Colonic mucosa (tissue), 4 donors: ENCODE measurements at places on chromosomes 12 and 14. TPM values are rescaled to one million over a fixed set of nuclear protein-coding genes. Genes with fewer than 3 reads are reported as not detected.

The C12orf76 gene
- 7.2 TPM for total RNA-seq

The OTUB2 gene
- total RNA-seq, result 2.7 TPM

The GLIPR1L1 gene
- total RNA-seq, result not detected

The DUSP16 gene
- total RNA-seq, result 60.2 TPM

The OVCH1 gene
- not detected for total RNA-seq

The RDH5 gene
- total RNA-seq, result 29.6 TPM

The GPHB5 gene
- total RNA-seq, result not detected

The SYCP3 gene
- total RNA-seq, result 0.35 TPM

The FLVCR2 gene
- 9.0 TPM for total RNA-seq

The PKP2 gene
- total RNA-seq, result 130 TPM

The AMDHD1 gene
- not detected for total RNA-seq

The SLC7A8 gene
- 23.8 TPM for total RNA-seq

The MTHFD1 gene
- total RNA-seq, result 38.1 TPM

The MDGA2 gene
- total RNA-seq, result not detected

The ARHGEF40 gene
- 66.9 TPM for total RNA-seq

The LUM gene
- 102 TPM for total RNA-seq

The ANKRD33 gene
- total RNA-seq, result not detected

The ZNF891 gene
- total RNA-seq, result 1.3 TPM

The SMIM41 gene
- total RNA-seq, result 0.58 TPM

The ZFHX2 gene
- total RNA-seq, result 2.0 TPM

The KRT75 gene
- 0.10 TPM for total RNA-seq

The GPRC5A gene
- 246 TPM for total RNA-seq

The CLEC2B gene
- 6.7 TPM for total RNA-seq

The SRRM4 gene
- not detected for total RNA-seq

The DLK1 gene
- total RNA-seq, result 2.2 TPM

The CCDC196 gene
- total RNA-seq, result 0.82 TPM

The AICDA gene
- not detected for total RNA-seq

The OTOGL gene
- total RNA-seq, result 0.27 TPM

The RHOJ gene
- 3.0 TPM for total RNA-seq

The NTF3 gene
- total RNA-seq, result 0.37 TPM

The NXPH4 gene
- not detected for total RNA-seq

The MYH6 gene
- total RNA-seq, result not detected

The ZDHHC22 gene
- total RNA-seq, result 0.07 TPM

The BATF gene
- total RNA-seq, result 1.3 TPM

The LAG3 gene
- total RNA-seq, result 1.0 TPM

The ADAMTS20 gene
- total RNA-seq, result not detected

The BMP4 gene
- total RNA-seq, result 14.5 TPM

The MMP14 gene
- 59.1 TPM for total RNA-seq

The HECTD1 gene
- total RNA-seq, result 148 TPM

The CLEC6A gene
- not detected for total RNA-seq
